Spleen (tissue), 13 donors: ENCODE measurements at places on chromosomes 5 and 9. TPM values are rescaled to one million over a fixed set of nuclear protein-coding genes. Genes with fewer than 3 reads are reported as not detected.

DNA sequence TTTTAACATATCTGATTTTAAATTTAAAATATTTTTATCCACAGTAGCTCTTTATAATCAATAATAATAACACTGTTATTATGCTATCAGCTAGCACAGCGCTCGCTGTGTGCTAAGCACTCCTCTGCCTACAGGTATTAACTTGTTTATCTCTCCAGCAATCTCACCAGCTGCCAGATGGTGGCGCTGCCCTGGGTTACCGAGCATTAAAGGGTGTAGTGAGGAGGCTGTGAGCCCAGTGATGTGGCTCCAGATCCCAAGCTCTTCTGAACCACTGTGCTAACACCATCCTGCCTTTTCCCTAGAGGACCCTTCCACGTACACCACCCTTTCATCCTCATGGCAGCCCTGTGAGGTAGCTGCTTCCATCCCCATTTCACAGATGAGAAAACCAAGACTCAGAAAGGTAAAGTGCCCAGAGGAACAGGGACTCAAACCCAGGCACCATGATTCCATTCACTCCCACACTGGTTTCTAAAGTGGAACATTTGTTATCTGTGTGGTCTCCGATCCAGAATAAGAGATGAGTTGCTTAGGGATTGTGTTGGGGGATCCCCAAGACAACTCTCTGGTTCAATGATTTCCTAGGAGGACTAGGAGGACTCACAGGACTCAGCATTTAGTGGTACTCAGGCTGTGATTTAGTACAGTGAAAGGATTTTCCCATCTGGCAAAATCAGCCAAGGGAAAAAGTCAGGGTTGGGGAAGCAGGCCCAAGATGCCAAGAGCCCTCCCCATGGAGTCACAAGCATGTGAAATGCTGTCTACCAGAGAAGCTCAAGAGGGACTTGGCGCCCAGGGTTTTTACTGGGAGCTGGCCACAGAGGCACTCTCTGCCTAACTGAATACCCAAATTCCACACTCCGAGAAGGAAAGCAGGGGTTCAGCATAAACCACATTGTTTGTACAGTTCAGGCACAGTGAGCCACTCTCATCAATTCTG, 7.0 kb downstream of the IGFBPL1 start:
- DNase-seq = no peak
- no peak overlapping the region for H3K27ac ChIP-seq
- peaks cover 4% of the 10 kb centered on the region for H3K27me3 ChIP-seq
- H3K4me1 ChIP-seq = no peaks in the 10 kb centered on the region
- H3K4me3 ChIP-seq = no peak overlapping the region

GRCh38 chr9:14221119-14221518, 92.8 kb downstream of the NFIB start:
- no peaks in the 10 kb centered on the region for H3K27me3 ChIP-seq
- no peak overlapping the region for H3K4me3 ChIP-seq
- DNase-seq = no peak
- H3K4me1 ChIP-seq = no peaks in the 10 kb centered on the region

DNA sequence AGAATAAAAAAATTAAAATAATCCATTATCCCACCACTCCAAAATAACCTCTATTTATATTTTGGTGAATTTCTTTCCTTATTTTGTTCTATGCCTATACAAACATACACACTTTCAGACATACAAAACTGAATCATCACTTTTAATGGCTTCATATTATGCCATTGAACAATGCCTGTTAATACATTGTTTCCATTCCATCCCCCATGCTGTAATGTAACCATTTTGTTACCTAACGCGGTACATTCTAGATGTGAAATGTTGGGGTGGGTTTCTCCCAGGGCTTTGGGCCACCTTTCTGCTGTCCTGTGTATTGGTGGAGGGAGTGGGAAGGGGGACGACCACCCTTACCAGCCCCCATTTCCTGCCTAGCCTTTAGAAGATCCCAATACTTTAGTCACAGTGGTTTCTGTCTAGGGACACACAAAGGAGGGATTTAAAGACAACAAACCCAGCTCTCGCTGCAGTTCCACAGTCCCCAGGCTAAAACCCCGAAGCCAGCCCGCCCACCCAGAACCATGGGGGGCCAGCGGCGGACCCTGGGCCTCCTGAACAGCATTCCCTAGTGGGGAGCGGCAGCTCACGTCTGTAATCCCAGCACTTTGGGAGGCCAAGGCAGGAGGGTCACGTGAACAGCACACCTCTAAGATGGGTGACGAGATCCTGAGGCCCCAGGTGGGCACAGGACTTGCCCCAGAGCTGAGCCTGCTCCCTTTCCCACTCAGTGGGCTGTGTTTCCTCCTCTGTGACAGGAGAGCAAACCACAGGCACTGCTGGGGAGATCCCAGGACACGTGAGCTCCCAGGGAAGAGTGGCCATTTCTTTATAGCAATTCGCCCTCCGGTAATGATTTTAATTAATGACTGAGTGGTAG, 56.9 kb upstream of the STXBP1 start:
- peaks cover 71% of the 10 kb centered on the region for H3K4me1 ChIP-seq
- no peaks in the 10 kb centered on the region for H3K27me3 ChIP-seq
- DNase-seq = no peak
- no peaks in the 10 kb centered on the region for H3K36me3 ChIP-seq
- peak overlapping the region; percentile 70 for H3K27ac ChIP-seq

The TBC1D13 gene
- 26.4 TPM for total RNA-seq

DNA sequence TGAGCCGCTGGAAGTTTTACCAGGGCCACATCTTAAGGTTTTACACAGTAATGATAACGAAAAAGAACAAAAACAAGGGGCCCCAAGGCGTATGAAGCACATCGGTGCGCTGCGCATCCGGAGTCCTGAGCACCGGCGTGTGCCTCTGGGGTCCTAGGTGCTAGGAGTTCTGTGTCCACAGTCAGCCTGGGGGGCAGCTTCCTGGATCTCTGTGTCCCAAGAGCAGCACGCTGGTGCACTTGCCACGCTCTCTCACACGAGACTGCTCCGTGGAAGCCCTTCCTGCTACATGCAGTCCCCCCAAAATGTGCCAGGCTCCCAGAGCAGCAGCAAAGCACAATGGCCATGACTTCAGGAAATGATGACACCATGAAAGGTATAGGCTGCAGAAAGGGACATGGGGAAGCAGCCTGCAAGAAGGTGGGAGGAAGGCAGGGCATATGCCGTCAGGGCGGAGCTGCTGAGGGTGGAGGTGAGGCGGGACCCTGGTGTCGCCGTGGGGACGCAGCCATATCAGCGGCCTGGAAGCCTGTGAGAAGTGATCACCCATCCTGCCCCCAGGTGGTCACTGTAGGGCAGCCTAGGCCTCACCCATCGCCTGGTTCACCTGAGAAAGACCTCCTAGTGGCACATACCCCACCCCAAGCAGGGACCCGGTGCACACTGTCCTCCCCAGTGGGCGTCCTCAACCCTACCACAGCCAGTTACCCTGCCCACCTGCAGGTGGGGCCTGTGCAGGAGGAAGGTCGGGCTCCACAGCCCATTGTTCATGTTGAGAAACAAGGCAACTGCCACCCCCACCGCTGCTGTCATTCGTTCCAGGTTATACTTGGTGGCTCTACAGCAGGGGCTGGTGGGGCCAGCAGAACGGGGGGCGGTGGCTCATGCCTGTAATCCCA, 23.6 kb upstream of the SLC6A3 start:
- H3K4me1 ChIP-seq = no peaks in the 10 kb centered on the region
- no peaks in the 10 kb centered on the region for H3K27me3 ChIP-seq
- peak; percentile 75 for DNase-seq
- H3K27ac ChIP-seq = no peak overlapping the region
- H3K4me3 ChIP-seq = no peak overlapping the region

The LCNL1 gene
- 2.4 TPM for total RNA-seq

The SLC23A1 gene
- 1.4 TPM for total RNA-seq

DNA sequence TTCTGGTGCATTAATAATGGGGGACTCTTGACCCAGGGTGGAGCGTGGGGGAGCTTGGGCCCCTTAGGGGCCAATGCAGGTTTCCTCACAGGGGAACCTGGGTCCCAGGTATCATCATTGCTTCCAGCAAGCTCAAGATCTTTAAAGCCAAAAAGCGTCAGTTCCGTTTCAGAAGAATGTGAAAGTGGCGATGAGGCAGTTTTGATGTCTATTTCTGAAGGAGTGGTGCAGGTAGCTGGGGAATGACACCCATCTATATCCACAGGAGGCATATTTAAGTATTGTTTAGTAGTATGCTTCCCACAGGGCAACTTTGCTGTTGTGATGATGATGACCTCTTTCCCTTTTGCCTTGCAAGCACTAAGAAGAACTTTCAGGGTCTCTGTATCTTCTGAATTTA, 10.8 kb downstream of the ANKRD34B start:
- no peak for DNase-seq
- H3K4me1 ChIP-seq = no peaks in the 10 kb centered on the region
- H3K27ac ChIP-seq = no peak overlapping the region
- no peak overlapping the region for H3K4me3 ChIP-seq

DNA sequence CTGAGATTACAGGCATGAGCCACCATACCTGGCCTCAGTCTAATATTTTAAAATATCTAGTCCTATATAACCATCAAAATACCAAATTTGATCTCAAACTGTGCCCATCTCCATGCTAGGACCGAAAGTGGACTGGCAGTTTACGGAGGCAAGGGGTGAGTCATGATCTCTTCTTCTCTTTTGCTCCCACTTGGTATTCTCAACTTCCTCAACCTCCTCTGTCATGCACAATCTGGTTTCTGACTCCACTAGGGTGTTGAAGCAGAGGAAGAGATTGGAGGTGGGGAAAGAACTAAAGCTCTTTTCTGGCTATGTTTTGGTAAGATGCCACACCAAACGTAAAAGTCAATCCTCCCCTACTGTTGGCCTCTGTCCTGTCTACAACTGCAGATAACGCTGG, 55.9 kb upstream of the CEMIP2 start:
- no peak overlapping the region for H3K27ac ChIP-seq
- H3K36me3 ChIP-seq = no peaks in the 10 kb centered on the region
- no peak for DNase-seq
- no peak overlapping the region for H3K4me3 ChIP-seq
- no peaks in the 10 kb centered on the region for H3K4me1 ChIP-seq

The CDO1 gene
- total RNA-seq = 1.5 TPM

The PCDHGB3 gene
- total RNA-seq = 3.9 TPM

The ANKRD18A gene
- 0.52 TPM for total RNA-seq

GRCh38 chr9:129665389-129665775, at the start of gene PRRX2:
PRRX2 (plus strand) TSS chr9:129665647; CDS start chr9:129665868, 221 bp downstream.
- H3K4me3 ChIP-seq = peak within 1 kb of the TSS; percentile 47
- DNase-seq = no peak
- no peaks in the 10 kb centered on the region for H3K36me3 ChIP-seq
- H3K27me3 ChIP-seq = peaks cover 30% of the 10 kb centered on the region

GRCh38 chr5:176959051-176959450, 47.5 kb downstream of the UIMC1 start:
- no peak for DNase-seq
- no peak overlapping the region for H3K4me3 ChIP-seq
- peaks cover 46% of the 10 kb centered on the region for H3K36me3 ChIP-seq
- no peaks in the 10 kb centered on the region for H3K4me1 ChIP-seq
- H3K27ac ChIP-seq = no peak overlapping the region

The PHYHD1 gene
- 16.6 TPM for total RNA-seq

DNA sequence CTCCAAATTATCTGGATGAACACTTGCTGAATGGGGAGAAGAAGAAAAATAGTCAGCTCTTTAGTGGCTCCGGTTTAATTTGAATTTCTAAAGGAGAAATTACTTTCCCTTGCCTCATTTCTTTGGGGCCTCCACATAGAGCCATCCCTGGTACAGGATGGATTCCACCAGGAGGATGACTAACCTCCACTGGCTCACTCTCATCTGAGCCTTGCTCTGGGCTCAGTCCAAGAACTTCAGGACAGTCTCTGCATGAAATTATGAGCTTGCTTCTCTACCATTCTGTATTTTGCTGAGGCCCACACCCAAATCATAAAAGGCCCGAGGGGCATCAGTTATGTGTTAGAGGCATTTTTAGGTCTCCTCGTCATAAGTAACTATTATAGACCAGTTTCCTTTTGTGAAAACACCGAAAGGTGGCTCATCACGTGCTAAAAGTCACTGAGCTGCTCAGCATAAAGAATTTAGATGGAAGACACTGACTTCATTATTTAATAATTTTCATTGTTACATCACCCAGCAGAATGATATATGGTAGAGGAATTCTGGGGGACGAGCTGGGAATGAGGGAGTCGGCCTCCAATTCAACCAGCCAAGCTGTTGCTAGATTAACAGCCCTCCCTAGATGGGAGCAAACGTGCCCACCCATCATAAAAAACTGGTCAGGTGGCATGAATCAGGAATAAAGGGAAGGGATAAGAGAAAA, 222.1 kb downstream of the TARS1 start:
- no peaks in the 10 kb centered on the region for H3K36me3 ChIP-seq
- H3K27me3 ChIP-seq = no peaks in the 10 kb centered on the region
- no peak overlapping the region for H3K4me3 ChIP-seq
- H3K4me1 ChIP-seq = no peaks in the 10 kb centered on the region
- H3K27ac ChIP-seq = no peak overlapping the region

The SLC46A2 gene
- total RNA-seq = 5.8 TPM

DNA sequence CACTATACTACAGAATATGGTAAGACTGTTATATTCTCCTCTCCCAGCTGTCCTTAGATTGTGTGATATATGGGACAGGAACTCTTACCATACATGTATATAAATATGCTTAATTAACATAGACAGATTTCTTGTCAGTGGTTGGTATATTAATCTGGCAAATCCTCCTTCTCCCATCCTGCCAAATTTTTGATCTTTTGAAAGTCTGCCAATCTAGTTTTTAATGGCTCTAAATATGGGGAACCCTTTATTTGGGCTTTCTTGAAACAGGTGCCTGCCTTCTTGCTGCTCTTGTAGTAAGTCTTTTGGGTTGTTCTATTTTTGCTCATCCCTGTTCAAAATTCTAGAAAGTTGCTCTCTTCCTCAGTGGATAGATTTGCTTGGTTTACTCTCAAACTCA, 63.5 kb downstream of the SPATA31D1 start:
- H3K4me1 ChIP-seq = no peaks in the 10 kb centered on the region
- no peak overlapping the region for H3K4me3 ChIP-seq
- DNase-seq = no peak
- no peak overlapping the region for H3K27ac ChIP-seq

DNA sequence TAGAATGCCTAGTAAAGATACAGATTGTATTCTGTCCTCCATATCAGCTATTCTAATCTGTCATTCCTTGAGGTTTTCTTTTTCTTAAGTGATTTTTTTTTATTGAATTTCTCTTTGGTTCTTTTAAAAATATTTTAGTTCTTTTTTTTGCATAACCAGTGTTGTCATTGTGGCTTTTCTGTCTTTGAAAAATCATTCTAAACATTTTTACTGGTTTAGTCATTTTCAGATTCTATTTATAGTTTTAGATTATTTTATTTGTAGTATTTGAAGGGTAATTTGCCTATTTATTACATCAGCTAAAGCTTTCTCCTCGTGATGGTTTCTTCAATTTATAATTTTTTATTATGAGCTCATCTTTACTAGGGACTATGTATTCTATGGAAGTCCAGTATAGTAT, 78.1 kb downstream of the NDUFAF2 start:
- no peak overlapping the region for H3K27ac ChIP-seq
- H3K27me3 ChIP-seq = no peaks in the 10 kb centered on the region
- no peak for DNase-seq
- no peak overlapping the region for H3K4me3 ChIP-seq

The ZCCHC7 gene
- 40.3 TPM for total RNA-seq

The PDE4D gene
- total RNA-seq = 51.8 TPM

The OR13F1 gene
- total RNA-seq = not detected

The SPATA6L gene
- 1.1 TPM for total RNA-seq
